ENCODE measurements at places on chromosomes 5 and 9.
A peak's percentile ranks its signal among the peaks of the same experiment; 100 is the strongest.

- DNase-seq: no peak
These were observed 28.2 kb upstream of the LPAR1 start for GRCh38 chr9:111066468-111066867.

- DNase-seq: no peak
These were observed 485.7 kb downstream of the CSNK1G3 start for GRCh38 chr5:123997462-123998215.

DNA sequence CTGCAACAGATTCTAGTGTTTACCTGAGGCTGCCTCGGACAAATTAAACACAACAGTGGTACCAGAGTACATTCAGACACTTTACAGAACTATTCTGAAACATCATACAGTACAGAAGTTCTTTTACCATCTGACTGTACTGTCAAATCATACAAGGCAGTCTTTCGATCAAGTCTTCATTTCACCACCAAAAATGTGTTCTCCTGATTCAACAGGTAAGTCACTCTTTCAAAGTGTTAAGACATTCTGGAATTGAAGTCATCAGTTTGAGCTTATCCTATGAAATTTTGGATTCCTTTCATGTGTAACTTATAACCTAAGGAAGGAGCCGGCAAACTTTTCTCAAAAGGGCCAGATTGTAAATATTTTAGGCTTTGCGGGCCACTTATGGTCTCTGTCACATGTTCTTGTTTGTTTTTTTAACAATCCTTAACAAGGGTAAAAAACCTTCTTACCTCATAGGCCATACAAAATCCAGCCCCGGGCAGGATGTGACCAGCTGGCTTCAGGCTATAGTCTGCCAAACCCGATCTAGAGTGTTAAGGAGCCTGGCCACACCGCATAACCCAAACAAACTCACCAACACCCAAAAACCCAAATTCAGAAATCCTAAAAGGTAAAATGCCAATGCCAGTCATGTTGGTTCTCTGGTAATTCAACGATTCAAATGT lies 151.6 kb downstream of the DENND1A start:
- no peak for DNase-seq

GRCh38 chr9:98906273-98907040 lies 37.2 kb upstream of the COL15A1 start:
- DNase-seq: peak; percentile 29

GRCh38 chr5:169044962-169045361 lies 256.0 kb downstream of the SLIT3 start:
- DNase-seq: no peak

DNA sequence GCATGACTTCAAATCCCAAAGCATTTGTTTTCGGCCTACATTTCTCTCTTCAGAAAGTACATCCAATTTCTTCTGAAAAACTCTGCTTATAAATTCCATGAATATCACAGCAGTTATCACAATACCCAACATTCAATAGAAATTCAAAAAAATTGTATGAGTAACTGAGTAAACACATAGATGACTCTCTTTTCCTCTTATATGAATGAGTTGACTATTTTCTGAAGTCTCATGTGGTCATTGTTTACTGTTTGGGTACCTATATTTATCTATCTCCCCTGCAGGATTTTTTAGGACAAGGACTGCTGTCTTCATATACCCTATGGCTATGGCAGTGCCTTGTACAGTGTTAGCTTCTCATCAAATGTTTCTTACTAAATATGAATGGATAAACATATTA lies 157.1 kb downstream of the HTR1A start:
- no peak for DNase-seq

DNA sequence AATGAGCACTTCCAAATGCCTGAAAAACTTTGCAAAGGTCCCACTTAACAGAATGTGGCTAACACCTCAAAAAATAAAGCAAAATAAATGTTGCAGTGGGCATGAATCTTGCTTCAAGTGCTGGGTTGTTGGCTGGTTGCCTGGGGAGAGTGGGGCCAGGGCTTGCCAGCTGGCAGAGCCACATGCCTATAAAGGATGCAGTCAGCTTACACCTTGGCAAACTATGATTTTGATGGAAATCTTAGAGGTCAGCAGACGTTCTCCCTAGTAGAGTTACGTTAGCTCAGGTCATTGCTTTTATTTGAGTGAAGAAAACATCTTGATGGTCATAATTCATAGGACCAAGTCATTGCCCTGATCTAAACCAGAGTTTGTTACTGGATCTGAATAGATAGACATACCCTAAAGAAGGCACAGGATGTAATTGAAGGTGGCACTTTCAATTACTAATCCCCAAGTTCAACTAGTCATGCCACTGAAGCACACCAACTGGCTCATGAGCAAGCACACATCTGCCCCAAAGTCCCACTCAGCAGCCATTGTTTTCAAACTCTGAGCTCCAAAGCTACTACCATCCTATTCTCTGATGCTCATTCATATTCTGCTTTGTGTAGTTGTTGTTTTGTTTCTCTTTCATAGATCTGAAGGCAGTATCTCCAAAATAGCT lies 51.2 kb upstream of the ZSWIM6 start:
- no peak for DNase-seq

DNA sequence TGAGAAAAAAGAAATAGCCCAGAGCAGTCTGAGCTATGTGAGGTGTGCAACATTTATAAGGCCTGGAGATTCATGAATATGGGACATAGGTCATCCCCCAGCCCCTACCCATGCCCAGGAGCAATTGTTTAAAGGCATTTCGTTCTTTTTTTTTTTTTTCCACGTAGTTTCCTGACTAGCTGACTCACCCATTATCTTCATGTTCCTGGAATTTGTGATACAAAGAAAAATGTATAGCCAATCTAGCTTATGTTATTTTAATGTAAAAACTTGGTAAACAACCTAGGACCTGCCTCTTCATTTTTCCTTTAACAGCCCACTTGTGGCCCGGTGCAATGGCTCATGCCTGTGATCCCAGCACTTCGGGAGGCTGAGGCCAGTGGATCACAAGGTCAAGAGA lies 81.3 kb downstream of the OSTF1 start:
- DNase-seq: no peak

GRCh38 chr5:103356350-103357091 lies 98.0 kb downstream of the MACIR start:
- DNase-seq: no peak

DNA sequence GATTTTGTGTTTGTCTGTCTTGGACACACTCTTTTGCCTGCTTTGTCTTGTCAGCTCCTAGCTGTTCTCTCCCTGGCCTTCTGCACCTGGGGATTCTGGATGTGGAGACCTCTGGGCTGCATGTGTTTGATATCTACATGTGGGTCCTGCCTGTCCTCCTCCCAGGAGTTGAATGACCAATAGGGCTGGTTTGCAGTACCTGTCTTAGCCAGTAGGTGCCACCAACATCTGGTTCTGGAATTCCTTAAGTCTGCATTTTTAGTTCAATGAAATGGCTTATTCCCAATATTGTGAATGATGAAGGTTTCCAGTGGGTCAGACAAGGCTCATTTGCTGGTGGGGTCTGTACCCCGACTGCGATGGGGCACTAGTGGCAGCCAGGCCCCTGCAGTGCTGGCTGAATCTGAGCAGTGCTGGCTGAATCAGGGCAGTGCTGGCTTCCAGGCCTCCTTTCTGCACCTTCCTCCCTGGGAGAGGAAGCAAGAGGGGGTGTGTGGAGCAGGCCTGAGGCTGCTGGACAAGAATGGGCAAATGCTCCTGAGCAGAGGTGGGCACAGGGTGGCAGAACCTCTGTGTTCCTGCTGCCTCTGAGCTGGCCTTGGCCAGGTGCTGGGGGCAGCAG lies 73.3 kb downstream of the RXRA start:
- DNase-seq: no peak

- DNase-seq: no peak
These were observed 51.3 kb downstream of the SLC12A7 start for GRCh38 chr5:1060535-1060981.

DNA sequence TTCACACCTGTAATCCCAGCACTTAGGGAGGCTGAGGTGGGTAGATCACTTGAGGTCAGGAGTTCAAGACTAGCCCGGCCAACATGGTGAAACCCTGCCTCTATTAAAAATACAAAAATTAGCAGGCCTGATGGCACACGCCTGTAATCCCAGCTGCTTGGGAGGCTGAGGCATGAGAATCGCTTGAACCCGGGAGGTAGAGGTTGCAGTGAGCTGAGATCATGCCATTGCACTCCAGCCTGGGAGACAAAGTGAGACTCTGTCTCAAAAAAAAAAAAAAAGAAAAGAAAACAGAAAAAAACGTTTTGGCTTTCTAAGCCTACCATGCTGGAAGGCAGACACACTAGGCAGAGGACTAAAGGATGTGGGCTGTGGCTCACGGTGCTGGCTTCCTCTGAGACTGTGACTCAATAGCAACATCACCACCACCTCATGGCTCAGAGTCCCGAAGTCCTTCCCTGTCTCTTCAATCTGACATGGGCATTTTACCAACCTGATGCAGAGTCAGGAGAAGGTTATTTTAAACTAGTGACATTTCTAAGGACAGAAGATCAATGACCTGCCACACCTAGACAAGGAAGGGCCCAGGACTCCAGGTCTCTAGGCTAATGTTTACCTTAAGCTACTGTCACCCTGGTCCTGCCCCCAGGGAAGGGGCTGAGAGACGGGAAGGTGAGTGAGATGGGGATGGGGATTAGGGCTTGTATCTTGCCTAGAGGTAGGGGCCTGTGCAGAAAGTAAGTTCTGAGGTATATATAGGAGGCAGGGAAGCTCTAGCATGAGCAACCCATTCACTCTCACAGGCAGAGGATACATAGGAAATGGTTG lies 3.7 kb downstream of the ECSCR start:
- no peak for DNase-seq

DNA sequence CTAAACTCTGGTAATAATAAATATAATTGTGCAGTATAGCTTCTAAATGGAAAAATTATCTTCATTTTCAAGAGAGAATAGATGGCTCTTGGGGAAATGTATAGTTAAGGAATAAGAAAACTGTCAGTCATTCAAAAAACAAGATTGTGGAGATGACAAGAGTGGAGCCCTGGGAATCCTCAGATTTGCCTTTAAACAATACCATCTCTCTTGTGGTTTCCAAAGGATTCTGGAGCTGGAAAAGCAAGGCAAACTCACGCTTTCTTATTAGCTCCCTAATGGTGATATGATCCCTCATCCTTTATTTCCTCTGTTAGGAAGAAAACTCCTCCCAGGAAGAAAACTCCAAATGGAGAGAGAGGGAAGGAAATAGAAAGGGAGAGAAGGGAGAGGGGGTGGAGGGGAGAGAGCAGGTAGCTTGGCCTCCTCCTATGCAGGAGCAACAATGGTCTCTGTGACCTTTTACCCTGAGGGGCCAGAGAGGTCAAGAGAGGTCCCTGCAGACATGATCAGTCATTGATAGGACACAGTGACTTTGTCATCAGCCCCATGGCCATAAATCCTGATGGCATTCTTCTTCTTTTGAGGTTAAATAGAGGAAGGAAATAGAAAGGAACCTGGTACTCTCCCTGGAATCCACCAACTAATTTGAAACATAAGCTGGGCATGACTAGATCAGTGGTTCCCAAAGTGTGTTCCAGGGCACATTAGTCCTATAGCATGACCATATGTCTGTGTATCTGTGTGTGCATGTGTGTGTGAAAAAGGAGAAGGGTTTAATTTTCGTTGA lies 312.2 kb downstream of the ARRDC3 start:
- no peak for DNase-seq

DNA sequence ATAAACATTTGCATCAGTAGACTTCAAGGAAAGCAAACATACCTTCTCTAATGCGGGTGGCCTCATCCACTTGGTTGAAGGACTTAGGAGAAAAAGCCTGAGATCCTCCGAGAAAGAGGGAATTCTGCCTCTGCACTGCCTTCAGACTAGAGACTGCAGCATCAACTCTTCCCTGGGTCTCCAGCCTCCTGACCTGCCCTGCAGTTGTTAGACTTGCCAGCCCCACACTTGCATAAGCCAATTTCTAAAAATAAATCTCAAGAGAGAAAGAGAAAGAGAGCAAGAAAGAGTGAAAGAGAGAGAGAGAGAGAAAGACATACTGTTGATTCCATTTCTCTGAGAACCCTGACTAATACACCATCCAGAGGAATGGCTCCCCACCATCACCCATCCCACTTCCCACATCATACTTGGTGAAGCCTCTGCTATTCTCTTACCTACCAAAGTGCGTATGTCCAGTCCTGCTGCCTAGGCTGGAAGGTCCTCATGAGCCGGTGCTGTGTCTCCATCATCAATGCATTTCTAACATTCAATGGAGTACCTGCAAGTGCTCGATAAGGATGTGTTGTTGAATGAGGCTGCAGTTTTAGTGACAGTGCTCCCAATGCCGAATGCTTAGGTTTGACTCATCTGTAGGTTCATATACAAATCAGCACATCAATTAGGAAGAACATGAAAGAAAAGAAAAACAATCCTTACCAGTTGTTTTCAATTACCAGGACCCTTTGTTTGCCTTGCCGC lies 35.1 kb downstream of the ZNF622 start:
- no peak for DNase-seq

- no peak for DNase-seq
These were observed 32.7 kb upstream of the KCNMB1 start for GRCh38 chr5:170421826-170422225.

DNA sequence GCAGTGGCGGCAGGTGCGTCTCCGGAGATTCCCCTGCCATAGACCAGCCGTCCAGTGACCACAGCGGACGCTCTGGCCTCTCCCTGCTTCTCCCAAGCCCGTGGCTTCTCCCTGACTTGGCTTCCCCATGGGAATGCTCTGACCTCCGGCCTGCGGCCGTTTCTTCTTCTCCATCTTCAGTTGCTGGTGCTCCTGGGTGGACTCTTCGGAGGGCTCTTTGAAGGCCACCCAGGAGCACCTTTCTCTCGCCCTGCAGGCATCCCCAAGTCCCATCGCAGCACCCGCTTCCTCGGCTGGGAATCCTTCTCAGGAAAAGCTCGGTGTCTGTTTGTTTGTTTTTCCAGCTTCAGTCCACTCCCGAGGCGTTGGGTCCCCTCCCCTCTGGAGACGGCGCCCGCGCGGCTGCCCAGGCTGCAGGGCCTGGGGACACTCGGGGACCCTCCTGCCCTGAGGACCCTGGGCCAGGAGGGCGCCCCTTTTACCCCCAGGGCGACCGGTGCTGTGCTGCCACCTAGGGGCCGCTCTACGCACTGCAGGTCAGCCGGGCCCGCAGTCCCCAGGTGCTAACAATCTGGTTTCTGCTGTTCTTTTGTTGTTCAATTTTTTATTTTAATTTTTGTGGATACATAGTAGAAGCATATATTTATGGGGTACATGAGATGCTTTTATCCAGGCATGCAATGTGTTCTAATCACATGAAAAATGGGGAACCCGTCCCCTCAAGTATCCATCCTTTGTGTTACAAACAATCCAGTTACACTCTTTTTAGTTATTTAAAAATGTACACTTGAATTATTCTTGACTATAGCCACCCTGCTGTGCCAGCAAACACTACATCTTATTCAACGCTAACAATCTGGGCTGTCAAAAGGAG lies 197.9 kb upstream of the ADAMTS16 start:
- DNase-seq: peak; percentile 90

GRCh38 chr9:70519912-70520724 lies 105.7 kb upstream of the KLF9 start:
- DNase-seq: no peak

GRCh38 chr9:87663556-87663955 lies 62.4 kb upstream of the CTSL start:
- no peak for DNase-seq

All from H1 (cell line).